Daoy (cell line): ENCODE measurements at places on chromosomes 7 and 10.

GRCh38 chr7:115005251-115005650, 83.4 kb downstream of the MDFIC start:
- DNase-seq: no peak

DNA sequence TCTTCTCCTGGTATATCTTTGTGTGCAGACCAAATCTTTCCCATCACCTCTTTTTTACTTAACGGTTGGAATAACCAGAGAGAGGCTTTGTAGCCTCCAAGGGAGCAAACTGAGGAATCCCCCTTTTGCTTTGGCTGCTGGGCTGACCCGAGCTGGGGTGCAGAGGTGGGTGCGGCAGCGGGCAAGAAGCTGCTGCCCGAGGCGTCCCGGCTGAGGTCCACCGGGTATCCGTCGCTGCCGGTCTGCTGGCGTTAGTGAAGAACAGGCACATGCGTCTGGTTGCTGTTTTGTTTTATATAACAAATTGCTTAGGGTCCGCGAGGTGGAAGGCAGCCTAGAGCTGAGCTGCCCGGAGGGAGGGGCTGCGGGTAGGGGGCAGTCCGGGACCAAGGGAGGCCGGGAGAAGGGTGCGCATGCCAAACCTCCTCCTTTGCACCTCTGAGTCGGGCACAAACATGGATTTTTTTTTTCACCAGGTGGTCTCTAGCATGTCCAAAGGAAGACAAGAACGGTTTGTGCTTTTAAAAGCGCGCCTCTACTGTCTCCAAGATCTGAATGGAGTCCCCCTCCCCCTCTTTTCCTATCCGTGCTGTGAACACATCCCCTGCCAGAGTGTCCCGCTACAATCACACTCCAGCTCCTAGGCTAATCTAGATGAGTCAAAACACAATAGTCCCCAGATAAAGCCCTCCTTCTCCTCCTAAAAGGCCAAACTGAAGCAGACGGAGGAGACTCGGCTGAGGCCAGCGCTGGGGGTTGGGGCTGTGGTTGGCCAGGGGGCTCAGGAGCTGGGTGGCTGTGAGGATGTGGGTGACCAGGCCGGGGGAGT, 6.8 kb upstream of the GATA3 start:
- DNase-seq: no peak

GRCh38 chr10:50407076-50407801, 155.9 kb upstream of the ASAH2 start:
- DNase-seq: no peak

- peak; percentile 21 for DNase-seq
Observed at GRCh38 chr7:37432281-37432920, 16.3 kb downstream of the ELMO1 start.

GRCh38 chr10:126586128-126586527, 84.4 kb downstream of the C10orf90 start:
- DNase-seq: no peak

DNA sequence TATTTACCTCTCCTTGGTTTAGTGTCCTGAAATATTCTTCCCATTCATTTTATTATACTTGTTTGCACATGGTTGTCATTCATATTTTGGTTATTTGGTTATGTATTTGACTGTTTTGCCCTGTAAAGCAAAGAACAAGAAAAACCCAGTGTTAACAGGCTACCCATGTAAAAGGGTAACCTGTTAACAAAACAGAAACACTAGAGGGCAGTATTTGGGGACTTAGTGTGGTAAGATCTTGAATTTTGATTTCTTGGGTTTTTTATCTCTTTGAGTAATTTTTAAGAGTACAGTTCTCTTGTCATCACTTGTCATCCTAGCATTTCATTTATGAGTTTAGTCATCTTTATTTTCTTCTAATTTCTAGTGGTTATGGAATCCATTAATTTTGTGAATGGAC, 51.3 kb downstream of the POLL start:
- DNase-seq: no peak

- no peak for DNase-seq
Observed at GRCh38 chr7:68873616-68874015, 724.7 kb upstream of the AUTS2 start.

DNA sequence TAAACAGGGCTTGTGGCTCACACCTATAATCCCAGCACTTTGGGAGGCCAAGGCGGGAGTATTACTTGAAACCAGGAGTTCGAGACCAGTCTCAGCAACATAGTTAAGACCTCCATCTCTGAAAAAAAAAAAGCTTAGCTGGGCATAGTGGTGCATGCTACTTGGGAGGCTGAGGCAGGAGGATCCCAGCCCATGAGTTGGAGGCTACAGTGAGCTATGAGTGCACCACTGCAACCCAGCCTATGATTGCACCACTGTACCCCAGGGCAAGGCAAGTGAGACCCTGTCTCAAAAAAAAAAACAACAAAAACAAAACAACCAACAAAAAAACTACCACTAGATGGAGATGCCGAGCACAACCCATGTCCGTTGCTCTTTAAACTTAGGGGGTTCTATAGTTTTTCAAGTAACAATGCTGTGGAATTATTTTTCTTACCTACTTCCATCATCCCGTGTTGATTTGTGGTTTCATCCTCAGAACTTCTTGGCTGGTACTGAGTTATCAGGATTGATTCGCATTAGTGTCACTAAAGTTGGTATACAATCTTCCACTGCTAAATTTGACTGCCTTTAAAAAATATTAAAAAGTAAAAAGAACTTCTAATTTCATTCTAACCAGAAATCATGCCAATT, 12.2 kb upstream of the REPIN1 start:
- DNase-seq: peak; percentile 39

- peak; percentile 93 for DNase-seq
Observed at GRCh38 chr7:2109936-2110609, 122.7 kb downstream of the MAD1L1 start.
